GM23338 (cell line): ENCODE measurements at places on chromosomes 2 and 18. TPM values are rescaled to one million over a fixed set of nuclear protein-coding genes. Genes with fewer than 3 reads are reported as not detected.

- H3K4me3 ChIP-seq = no peak overlapping the region
- no peaks in the 10 kb centered on the region for H3K36me3 ChIP-seq
- H3K27ac ChIP-seq = no peak overlapping the region
- no peak for DNase-seq
- H3K27me3 ChIP-seq = no peaks in the 10 kb centered on the region
Measured at GRCh38 chr2:223508372-223508771, 93.8 kb downstream of the SCG2 start.

- H3K27ac ChIP-seq = no peak overlapping the region
- no peak overlapping the region for H3K4me3 ChIP-seq
- H3K36me3 ChIP-seq = peaks cover 5% of the 10 kb centered on the region
Measured at GRCh38 chr2:43057742-43058725, 168.4 kb downstream of the ZFP36L2 start.

DNA sequence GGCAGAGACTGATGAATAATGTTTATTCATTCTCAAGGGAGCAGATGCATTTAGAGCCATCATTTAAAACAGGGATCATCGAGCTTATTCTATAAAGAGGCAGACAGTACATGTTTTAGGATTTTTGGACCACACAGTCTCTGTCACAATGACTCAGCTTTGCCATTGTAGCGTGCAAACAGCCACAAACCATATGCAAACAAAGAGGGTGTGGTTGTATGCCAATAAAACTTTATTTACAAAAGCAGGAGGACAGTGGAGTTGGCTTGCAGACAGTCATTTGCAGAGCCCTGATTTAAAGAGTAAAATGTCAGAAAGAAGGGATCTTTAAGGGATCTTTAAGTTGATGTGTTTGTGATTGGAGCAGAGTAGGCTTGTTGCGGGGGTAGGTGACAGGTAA lies 51.5 kb downstream of the SMIM21 start:
- no peak overlapping the region for H3K4me3 ChIP-seq
- H3K27me3 ChIP-seq = no peaks in the 10 kb centered on the region
- DNase-seq = no peak

- no peaks in the 10 kb centered on the region for H3K36me3 ChIP-seq
- H3K27me3 ChIP-seq = no peaks in the 10 kb centered on the region
- H3K4me3 ChIP-seq = no peak overlapping the region
- no peak overlapping the region for H3K27ac ChIP-seq
- DNase-seq = no peak
Measured at GRCh38 chr2:1780693-1781092, 36.4 kb upstream of the PXDN start.

DNA sequence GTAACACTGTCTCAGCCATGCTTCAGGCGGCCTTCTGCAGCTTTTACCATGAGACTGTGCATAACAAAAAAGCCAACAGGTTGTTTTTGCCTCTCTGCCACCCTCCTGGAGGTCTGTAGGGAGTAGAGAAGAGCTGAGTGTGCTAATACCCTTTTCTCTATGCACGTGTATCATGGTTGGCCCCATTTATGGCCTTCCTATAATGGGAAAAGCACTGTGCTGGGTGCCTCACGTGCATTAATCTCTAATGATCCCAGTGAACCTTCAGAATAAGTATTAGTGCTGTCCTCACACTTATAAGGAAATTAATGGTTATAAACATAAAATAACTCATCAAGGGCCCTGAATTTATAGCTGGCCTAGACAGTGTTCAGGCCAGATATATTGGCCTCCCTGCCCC lies 164.2 kb downstream of the CDH20 start:
- H3K27ac ChIP-seq = no peak overlapping the region
- H3K4me3 ChIP-seq = no peak overlapping the region
- H3K4me1 ChIP-seq = peaks cover 11% of the 10 kb centered on the region
- H3K27me3 ChIP-seq = no peaks in the 10 kb centered on the region
- no peaks in the 10 kb centered on the region for H3K36me3 ChIP-seq

The NOL4 gene
- 0.33 and 0.63 TPM in 2 replicates for polyA plus RNA-seq

DNA sequence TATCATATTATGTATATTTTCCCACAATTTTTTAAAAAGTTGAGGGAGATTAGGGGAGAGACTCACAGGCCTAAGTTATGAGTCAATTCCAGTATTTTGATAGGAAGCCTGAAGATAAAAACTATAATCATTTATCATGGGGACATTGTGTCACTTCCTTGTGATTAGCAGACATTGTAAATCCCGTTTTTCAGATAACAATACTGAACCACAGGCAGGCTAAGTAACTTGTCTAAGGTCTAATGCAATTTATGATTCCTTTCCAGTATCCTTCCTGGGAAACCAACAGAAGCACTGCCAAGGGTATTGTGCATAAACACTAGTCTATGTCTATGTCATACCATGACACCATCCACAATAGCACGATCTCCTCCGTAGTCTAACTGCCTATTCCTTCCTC lies 235.2 kb upstream of the PIK3C3 start:
- H3K4me1 ChIP-seq = no peaks in the 10 kb centered on the region
- no peak overlapping the region for H3K27ac ChIP-seq
- H3K4me3 ChIP-seq = no peak overlapping the region
- H3K27me3 ChIP-seq = no peaks in the 10 kb centered on the region
- no peaks in the 10 kb centered on the region for H3K36me3 ChIP-seq
- no peak for DNase-seq

The EN1 gene
- polyA plus RNA-seq = 0.09 and 0.21 TPM in 2 replicates

The MRO gene
- 0.68 and 0.78 TPM in 2 replicates for polyA plus RNA-seq

DNA sequence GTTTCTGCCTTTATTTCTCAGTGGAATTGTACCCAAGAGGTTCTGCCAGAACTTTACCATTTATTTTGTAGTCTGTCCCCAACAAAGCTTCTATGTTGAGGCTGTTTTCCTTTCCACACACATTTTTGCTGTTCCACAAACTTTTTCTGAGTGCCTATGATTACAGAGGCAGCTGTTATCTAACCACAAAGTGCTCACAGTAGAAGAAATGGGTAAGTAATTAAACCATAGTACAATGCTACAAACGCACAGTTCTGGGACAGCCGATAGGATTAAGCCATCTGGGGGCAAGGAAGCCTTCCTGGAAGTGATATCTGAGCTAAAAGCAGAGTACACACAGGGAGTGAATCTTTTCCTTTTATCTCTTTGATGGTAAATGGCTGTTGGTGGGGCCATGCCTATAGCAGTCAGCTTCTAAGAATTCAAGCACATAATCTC lies 3.9 kb upstream of the MGAT4A start:
- no peak overlapping the region for H3K4me3 ChIP-seq
- DNase-seq = no peak
- peaks cover 6% of the 10 kb centered on the region for H3K4me1 ChIP-seq
- H3K27ac ChIP-seq = no peak overlapping the region
- peaks cover 33% of the 10 kb centered on the region for H3K27me3 ChIP-seq
- H3K36me3 ChIP-seq = no peaks in the 10 kb centered on the region

DNA sequence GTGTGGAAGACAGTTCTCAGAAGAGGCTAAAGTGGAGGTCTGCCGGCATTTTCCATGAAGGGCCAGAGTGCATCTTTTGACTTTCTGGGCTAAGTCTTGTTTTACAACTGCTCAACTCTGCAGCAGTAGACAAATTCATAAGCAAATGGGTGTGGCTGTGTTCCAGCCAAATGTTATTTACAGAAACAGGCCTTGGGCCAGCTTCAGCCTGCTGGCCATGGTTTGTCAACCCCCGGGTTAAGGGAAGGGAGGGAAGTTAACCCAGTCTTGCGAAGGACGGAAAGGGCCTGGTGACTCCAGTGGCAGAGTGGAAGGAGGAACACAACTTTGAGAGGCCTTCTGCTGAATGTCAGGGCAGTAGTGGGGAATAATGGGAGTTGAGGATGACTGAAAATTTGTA lies 34.3 kb upstream of the NCKAP5 start:
- no peaks in the 10 kb centered on the region for H3K27me3 ChIP-seq
- H3K4me1 ChIP-seq = 0 out of 2 replicates have a peak, but pooled peaks cover 12% of the 10 kb centered on the region
- H3K27ac ChIP-seq = no peak overlapping the region
- H3K4me3 ChIP-seq = no peak overlapping the region
- DNase-seq = no peak

The POLR1B gene
- 15.4 and 16.2 TPM in 2 replicates for polyA plus RNA-seq

- no peak overlapping the region for H3K27ac ChIP-seq
- H3K36me3 ChIP-seq = no peaks in the 10 kb centered on the region
- H3K27me3 ChIP-seq = no peaks in the 10 kb centered on the region
Measured at GRCh38 chr18:47062471-47062870, 27.1 kb upstream of the ELOA2 start.
